ENCODE measurements at places on chromosomes 6 and 20.

DNA sequence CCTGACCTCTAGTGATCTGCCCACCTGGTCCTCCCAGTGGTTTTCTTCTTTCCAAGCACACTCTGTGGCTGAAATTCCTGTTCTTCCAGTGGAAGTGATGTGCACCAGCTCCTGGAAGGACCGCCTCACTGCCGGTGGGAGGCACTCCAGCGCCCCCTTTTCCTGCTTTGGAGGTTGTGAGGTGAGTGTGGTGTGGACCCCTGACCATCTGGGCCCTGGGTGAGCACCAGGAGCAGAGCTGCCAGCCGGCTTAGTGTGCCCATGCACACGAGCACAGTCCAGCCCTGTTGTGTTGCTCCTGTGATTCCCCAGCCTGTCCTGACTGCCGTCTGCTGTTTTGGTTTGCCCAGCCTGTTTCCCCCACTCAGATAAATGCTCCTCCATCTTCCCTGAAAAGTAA, 134.6 kb downstream of the FNDC1 start:
- DNase-seq = no peak

- peak; percentile 41 for DNase-seq
These were observed 382.7 kb downstream of the UTRN start for GRCh38 chr6:144667532-144668503.

DNA sequence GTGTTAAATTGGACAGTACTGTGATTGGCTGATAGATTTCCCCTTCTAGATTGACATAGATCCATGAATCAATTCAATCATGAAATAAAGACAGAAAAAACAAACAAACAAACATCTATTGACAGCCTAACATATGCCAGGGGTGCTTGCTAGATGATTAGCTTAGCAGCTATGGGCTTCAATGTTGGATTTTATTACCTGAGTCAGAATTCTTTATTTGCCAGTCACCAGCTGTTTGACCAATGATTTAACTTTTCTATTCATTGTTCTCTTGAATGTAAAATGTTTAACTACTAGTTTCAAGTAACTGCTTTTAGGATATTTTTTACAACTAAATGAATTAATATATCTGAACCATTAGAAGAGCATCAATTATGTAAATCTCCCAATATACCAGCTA, 901.3 kb upstream of the CITED2 start:
- no peak for DNase-seq

GRCh38 chr20:59515013-59515905, 89.1 kb upstream of the PHACTR3 start:
- DNase-seq = no peak

GRCh38 chr6:109362102-109362884, 20.0 kb downstream of the CD164 start:
- DNase-seq = no peak

DNA sequence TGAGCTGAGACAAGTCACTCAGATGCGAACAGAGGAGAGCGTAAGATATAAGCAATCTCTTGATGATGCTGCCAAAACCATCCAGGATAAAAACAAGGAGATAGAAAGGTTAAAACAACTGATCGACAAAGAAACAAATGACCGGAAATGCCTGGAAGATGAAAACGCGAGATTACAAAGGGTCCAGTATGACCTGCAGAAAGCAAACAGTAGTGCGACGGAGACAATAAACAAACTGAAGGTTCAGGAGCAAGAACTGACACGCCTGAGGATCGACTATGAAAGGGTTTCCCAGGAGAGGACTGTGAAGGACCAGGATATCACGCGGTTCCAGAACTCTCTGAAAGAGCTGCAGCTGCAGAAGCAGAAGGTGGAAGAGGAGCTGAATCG, 9.5 kb upstream of the SNRNP48 start:
- DNase-seq = no peak

DNA sequence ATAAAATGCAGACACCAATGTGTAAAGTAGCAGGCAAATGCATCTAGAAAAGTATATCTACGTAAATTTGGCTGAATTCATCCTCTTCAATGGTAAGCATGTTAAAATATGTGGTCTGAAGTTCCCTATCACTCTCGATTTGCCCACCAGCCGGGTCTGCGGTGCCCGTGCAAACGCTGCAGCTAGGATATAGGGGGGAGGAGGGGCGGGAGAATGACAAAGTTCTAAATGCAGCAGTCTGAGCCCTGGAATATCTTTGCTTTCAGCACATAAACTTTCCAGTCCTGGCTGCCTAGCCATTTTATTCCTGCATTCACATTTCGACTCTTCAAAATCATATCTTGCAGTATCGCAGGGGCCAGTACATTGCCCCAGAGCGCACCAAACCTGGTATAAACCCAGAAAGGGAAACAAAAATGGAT, 708 bp downstream of the NRN1 start:
- no peak for DNase-seq

- no peak for DNase-seq
These were observed 285.9 kb upstream of the THEMIS start for GRCh38 chr6:128186729-128187128.

- DNase-seq = no peak
These were observed 214.3 kb upstream of the PLN start for GRCh38 chr6:118333772-118334171.

DNA sequence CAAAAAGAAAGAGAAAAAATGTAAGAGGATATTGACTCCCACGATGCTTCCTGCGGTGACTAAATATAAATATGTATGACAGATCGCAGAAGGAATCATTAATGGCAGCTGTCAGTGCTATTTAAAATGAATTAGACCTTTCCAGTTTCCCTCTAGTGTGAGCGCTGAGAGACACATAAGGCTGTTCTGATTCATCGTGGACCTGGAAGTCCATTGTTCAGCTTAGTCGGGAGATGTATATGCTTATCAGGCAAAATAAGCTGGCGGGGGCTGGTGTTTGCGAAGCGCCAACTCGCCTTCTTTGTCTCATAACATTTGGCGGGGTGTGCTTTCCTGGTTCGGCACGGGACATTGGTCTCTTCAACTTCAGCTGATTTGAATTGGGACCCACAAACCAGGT, 95.4 kb downstream of the CDH4 start:
- no peak for DNase-seq

DNA sequence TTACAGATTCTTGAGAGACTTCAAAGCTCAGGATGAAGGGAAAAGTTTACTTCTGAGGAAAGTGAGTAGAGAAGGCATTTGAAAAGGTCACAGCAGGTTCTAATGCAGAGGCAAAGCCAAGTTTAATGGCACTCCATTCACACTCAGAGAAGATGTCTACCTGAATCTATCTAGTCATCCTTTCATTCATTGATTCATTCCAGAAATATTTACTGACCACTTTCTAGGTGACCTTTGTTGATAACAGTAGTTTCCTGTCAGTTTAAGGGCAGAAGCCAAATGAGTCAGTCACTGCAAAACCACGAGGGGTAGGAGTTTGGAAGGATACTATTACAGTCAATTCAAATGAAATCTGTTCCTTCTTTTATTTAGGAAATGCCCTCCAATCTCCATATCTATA, 30.8 kb downstream of the FBXO5 start:
- no peak for DNase-seq

- no peak for DNase-seq
These were observed 126.4 kb downstream of the ATXN1 start for GRCh38 chr6:16634855-16635254.

DNA sequence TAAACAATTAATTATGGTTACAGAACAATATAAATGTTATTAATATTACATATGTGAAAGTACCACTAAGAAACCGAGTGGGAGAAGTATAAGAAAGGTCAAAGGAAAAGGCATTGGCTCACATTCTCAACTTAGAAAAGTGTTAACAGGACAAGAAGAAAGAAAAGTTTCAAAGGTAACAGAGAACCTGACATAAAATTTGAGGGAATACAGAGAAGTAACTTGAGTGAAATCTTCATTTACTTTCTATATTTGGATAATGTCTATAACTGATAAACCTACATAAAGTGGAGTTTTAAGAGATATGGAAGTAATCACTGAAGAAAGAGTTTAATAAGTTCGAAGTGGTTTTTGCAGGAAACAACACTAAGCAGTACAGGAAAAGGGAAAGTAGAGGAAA, 30.1 kb downstream of the REPS1 start:
- no peak for DNase-seq

DNA sequence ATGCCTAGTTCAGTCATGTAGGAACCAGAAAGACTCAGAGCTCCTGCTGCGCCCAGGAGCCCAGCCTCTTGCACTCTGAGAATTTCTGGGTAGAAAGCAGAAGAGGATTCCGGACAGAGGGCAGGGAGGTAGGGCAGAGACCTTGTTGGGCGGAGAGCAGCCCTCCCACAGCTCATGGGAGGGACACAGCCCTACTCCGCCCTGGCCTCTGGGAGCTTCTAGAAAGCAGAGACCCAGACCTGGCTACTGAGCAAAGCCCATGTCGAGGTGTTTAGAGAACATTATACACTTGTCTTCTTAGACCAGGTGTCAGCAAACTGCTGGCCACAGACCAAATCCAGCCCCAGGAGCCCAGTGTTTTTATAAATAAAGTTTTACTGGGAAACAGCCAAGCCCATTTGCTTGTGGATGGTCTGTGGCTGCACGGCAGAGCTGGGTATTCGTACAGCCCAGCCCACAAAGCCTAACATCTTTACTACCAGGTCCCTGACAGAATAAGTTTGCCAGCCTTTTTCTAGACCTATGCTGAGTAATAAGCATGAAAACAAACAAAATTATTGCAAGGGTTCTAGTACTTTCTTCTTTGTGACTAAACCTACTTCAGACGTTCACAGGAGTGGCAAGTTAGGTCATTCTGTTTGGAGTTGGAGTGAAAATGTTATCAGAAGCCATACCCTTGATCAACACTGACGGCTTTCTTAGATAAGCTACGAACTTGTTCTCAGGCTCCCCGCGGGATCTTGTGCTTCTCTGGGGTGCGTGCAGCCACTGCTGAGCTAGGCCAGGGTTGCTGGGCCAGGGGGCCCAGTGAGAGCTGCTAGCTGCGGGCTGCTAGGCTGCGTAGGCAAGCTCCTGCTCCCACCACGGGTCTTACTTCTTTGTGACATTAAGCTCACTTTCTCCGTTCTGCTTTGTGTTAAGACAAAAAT, 235.1 kb upstream of the FOXQ1 start:
- no peak for DNase-seq

- DNase-seq = no peak
These were observed 14.0 kb downstream of the HDDC2 start for GRCh38 chr6:125287718-125288117.

DNA sequence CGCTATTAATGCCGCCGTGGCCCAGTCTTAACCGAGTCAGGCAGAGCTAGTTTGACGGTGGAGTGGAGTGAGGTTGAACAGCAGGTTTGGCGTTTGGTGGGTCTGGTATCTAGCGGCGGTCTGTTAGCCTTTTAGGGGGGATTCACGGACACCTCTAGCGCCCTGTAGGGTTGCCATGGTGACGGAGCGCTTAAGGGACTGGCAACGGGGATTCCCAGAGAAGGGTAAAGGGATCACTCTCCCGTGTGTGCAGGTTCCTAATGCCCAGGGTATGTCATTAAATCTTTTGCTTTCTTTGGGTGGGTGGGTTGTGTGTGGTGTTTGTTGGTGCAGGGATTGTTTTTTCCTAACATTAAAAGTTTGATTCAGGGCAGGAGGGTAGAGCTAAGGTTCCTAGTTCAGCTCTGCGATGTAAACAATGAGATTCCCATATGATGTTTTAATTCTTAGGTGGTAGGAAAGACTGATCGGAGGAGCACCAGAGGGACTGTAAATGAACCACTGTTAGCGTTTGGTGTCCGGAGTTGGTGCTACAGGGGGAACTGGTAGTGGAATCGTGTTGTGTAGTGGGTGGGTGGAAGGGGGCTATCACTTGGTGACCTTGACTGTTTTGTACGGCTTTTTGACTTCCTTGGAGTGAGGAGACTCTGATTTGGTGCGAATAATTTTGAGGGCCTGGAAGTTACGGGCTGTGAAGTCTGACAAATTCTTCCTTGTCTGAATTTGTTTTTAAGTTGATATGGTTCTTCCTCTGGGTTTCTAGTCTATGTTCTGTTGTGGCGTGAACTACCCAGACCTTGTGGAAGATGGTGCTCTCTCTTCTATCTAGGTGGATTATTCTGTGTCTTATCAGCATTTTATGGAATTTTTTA, 5.0 kb downstream of the BRD2 start:
- DNase-seq = no peak

DNA sequence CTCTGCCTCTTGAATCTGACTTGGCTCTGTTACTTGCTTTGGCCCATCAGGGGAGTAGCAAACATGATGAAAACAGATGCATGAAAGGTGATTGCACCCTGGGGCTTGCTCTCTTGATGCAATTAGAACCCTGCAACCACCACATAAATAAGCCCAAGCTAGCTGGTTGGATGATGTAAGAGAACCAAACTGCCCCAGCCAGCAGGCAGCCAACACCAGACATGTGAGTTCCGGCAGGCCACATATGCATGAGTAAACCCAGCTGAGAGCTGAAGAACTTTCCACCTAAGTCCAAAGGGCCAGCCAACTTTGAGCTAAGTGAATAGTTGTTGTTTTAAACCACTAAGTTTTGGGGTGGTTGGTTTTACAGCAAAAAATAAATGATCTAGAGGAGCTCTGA, 268.4 kb downstream of the FARS2 start:
- DNase-seq = no peak

- no peak for DNase-seq
These were observed 2.1 kb upstream of the TIAM2 start for GRCh38 chr6:154993026-154993425.

DNA sequence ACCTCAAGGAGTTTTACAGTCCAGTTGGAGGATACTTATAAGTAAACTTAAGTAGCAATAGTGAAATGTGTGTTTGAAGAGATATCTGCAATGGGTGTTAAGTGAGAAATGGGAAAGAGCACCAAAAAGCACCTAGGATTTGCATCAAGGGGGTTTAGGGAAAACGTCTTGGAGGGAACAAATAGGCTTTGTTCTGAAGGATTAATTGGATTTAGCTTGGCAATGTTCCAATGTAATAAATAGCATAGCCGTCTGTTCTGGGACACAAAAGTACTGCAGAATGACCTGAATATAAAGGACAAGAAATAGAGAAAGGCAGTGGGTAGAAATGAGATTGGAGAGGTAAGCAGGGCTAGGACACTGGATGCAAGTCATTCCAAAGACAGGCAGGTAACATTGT, 2.8 kb upstream of the MYO6 start:
- no peak for DNase-seq

GRCh38 chr6:30544666-30545272, 11.5 kb downstream of the GNL1 start:
- DNase-seq = peak; percentile 69

GRCh38 chr20:54717983-54718382, 242.6 kb downstream of the DOK5 start:
- DNase-seq = no peak
